ENCODE measurements at places on chromosomes 3 and 15. TPM values are rescaled to one million over a fixed set of nuclear protein-coding genes. Genes with fewer than 3 reads are reported as not detected.

Gene SLC28A1
- total RNA-seq, result not detected

Gene ANKRD63
- total RNA-seq, result 0.22 TPM

Gene LMAN1L
- under 0.01 TPM for total RNA-seq

Gene CISH
- total RNA-seq, result 0.40 TPM

Gene STRIT1
- not detected for total RNA-seq

Gene NAA50
- 264 TPM for total RNA-seq

Gene GOLGA8T
- not detected for total RNA-seq

Gene SHC4
- 0.53 TPM for total RNA-seq

Gene MED12L
- 0.57 TPM for total RNA-seq

Gene NAALADL2
- total RNA-seq, result 3.8 TPM

Gene RPN1
- 426 TPM for total RNA-seq

Gene ATP2C1
- 94.6 TPM for total RNA-seq

Gene CLDN1
- total RNA-seq, result 0.27 TPM

Gene GP9
- not detected for total RNA-seq

Gene NGLY1
- 43.1 TPM for total RNA-seq

Gene CCR9
- total RNA-seq, result not detected

Gene C3orf62
- 2.1 TPM for total RNA-seq

Gene CRYGS
- total RNA-seq, result 1.7 TPM

Gene ADCY5
- not detected for total RNA-seq

Gene CAND2
- total RNA-seq, result 1.6 TPM

Gene ALDH1L1
- total RNA-seq, result not detected

Gene GOLIM4
- 51.4 TPM for total RNA-seq

Gene STAB1
- total RNA-seq, result 215 TPM

Gene RTP1
- not detected for total RNA-seq

Gene PIGZ
- 3.7 TPM for total RNA-seq

Gene SLC2A2
- total RNA-seq, result not detected

Gene MUC4
- not detected for total RNA-seq

Gene TUBGCP5
- total RNA-seq, result 29.3 TPM

Gene CFAP100
- not detected for total RNA-seq

Gene CYP1A2
- total RNA-seq, result not detected

Gene RASL12
- not detected for total RNA-seq

Gene ARPP21
- not detected for total RNA-seq

Gene CHDH
- 1.1 TPM for total RNA-seq
